ENCODE measurements at places on chromosomes 2 and 18.

DNA sequence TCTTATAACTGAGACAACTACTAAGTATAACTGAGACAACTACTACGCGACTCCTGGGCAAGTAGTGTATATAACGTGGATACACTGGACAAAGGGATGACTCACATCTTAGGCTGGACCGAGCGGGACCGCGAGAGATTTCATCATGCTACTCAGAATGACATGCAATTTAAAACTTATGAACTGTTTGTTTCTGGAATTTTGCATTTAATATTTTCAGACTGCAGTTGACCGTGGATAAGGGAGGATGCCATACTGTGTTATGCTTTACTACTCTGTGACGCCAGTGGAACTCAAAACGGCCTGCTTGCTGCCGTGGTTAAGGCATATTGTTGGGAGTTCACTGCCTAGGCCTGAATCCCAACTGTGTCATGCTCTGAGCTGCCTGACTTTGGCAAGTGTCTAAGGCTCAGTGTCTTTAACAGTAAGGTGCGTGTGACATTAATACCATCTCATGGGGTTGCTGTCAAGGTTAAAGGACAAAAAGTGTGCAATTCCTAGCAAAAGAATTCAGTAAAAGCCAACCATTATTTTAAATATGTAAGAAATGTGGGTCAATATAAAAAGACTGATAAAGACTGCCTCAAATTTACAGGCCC lies 64.6 kb downstream of the BMP10 start:
- DNase-seq = no peak

- no peak for DNase-seq
Measured at GRCh38 chr2:159926695-159927094, 128.7 kb upstream of the CD302 start.

DNA sequence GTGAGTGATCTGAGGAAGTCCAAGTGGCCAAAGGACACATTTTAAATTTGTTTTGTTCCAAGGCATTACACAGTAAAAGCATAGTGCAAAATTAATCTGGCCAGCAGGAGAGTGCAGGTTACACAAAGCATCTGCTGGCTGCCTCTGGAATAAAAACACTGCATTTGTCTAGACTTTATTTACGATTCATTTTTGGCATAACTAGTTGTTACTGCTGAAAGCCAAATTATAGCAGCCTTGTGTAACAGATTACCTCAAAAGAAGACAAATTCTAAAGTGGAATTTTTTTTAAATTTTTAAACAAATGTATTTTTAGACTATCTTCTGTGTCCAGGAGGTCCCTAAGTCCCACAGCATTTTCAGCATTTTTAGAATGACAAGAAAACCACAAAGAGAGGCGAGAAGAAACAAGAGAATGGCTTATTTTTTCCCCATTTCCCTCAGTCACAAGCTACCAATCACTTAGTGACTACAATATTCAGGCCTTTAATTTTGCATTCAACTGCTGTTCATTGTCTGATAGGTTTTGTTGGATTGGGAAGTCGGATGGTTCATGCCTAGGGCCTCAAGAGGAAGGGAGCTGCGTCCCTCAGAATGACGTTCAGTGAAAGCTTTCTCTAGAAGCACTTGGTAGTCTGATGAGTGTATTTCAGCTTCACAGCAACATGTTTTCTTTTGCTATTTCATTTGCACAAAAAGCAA lies 46.0 kb downstream of the TMEFF2 start:
- no peak for DNase-seq

GRCh38 chr2:16746833-16747232 lies 81.2 kb upstream of the CYRIA start:
- no peak for DNase-seq

GRCh38 chr2:229726643-229727042 lies 12.3 kb upstream of the DNER start:
- DNase-seq = no peak

GRCh38 chr18:50356036-50356945 lies 18.6 kb upstream of the SKA1 start:
- DNase-seq = peak; percentile 66

- DNase-seq = no peak
Measured at GRCh38 chr2:98821629-98822135, 90.8 kb upstream of the MGAT4A start.

DNA sequence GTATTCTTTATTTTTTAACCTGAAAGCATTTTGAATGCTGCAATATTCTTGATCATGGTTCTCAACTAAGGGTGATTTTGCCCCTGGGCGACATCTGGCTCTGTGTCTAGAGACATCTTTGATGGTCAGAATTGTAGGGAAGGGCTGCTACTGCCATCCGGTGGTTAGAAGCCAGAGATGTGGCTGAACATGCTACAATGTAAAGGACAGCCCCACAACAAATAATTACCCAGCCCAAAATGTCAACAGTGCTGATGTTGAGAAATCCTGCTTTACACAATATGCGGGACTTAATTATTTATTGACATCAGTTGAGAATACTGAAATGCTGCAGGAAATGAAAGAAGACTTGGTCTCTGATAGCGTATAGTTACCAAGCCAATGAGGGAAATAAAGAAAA lies 37.5 kb upstream of the SERPINB2 start:
- DNase-seq = peak; percentile 31

DNA sequence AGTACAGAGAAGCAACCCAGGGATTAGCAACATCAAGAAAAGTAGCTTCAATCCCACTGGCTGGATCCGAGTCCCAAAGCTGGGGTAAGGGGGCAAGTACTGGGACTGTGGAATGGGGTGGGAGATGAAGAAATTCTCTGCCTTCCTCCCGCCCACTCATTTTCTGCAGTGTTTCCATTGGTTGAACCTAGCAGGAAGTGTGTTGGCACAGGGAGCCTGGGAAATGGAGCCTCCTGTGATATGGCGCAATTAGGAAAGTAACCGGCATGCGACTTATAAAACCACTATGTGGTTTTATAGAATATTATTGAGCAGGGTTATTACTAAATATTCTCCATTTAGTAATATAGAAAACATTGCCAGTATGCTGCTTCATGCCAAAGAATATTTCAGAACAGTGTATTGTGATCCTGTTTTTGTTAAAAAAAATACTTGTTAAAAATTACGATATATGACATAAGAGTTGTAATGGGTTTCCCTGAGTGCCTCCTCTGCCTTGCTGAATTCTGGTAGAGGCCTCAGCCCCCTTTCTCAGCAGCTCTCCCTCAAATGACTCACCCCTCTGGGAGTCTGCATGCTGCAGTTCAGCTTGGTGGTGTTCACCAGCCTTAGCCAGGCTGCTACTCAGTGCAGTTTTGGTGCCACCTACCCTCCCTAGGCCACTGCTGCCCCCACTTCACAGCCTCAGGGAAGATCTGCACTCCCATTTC lies 60.5 kb downstream of the HK2 start:
- no peak for DNase-seq

- no peak for DNase-seq
Measured at GRCh38 chr18:75016025-75016717, 192.8 kb downstream of the PTGR3 start.

DNA sequence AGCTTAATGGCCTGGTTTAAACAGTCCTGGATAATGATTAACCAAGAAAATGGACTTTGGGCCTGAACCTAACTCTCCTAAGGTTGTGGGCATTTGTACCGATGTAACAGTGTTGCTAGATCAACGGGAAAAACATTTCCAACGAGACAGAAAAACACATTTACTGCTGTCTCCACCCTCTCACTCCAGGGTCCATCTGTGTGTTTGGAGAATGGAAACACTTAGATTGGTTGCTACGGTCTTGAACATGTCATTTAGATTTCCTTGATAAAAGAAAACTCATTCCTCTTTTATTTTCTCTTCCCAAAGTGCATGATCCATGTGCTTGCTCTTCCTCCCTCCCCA lies 88.0 kb downstream of the SOCS6 start:
- DNase-seq = no peak

DNA sequence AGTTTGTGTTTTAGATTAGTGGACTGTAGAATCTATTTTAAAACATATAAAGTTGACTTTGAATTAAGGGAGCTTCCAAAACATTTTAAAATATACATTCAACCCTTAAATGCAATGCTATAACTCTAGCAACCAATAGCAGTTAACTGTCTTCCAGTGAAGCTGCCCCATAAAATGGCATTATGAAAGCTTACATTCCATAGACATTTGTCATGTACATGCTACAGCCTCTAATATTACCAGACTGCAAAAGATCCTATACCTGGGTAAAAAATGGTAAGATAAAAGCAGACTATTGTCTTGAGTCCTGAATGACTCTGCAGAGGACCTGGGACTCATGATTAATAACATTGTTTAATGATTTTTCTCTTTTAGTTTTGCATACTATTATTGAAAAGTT lies 489.4 kb downstream of the LRP1B start:
- no peak for DNase-seq

DNA sequence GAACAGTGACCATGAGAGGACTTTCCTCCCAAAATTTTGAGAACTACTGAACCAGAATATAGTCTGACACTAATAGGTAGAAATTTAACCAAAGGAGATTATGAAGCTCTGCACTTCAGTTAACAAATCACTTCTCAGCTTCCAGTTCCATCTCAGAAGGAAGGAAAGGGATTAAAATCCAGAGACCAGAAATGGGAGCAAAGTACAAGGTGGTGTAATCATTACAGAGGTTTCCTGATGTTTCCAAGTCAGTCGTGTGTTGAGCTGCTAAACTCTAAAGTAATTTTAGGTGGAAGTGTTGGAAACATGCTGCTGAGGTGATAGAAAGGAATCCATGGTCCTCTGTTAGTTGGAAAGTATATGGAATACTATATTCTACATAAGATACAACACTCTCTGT lies 10.8 kb downstream of the TYMS start:
- DNase-seq = no peak

DNA sequence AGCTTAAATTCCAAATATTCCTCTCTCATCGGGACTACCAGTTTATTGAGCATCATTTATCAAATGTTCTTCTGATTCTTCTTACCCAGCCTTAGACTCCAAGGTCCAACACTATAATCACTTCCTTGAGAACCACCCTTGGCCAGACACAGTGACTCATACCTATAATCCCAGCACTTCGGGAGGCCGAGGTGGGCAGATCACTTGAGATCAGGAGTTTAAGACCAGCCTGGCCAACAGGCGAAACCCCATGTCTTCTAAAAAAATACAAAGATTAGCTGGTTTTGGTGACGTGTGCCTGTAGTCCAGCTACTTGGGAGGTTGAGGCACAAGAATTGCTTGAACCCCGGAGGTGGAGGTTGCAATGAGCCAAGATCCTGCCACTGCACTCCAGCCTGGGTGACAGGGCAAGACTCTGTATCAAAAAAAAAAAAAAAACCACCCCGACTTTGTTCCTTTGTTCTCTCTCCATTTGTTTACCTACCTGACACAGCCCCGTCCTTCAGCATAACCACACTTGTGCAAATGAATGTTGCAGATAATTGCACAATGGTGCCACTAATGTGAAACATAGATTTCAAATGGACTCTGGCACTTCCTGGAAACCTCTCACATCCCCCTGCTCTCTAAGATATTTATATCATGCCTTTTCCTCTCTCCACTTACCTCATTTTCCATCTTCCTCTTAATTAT lies 38.9 kb upstream of the LPIN2 start:
- no peak for DNase-seq

GRCh38 chr2:133177196-133177595 lies 391.1 kb downstream of the NCKAP5 start:
- no peak for DNase-seq

GRCh38 chr18:3266062-3266608 lies 4.2 kb downstream of the MYL12B start:
- no peak for DNase-seq

DNA sequence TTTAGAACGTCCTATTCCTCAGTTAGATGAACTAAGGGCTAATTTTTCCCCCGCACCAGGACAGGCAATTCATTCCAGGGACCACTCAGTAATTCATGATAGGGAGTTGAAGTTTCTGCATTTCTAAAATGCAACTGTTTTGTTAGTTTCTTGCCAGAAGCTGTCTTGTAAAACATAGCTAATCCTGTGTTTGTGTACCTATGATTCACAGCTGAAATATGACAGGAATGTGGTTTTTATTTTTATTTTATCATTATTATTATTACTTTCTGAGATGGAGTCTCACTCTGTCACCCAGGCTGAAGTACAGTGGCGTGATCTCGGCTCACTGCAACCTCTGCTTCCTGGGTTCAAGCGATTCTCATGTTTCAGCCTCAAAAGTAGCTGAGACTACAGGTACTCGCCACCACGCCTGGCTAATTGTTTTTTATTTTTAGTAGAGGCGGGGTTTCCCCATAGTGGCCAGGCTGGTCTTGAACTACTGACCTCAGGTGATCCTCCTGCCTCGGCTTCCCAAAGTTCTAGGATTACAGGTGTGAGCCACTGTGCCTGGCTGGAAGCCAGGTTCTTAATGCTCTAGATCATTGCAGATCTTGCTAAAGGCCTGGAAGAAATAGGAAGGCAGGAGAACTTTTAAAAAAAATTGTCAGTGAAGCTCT lies 154.8 kb upstream of the FHL2 start:
- no peak for DNase-seq

DNA sequence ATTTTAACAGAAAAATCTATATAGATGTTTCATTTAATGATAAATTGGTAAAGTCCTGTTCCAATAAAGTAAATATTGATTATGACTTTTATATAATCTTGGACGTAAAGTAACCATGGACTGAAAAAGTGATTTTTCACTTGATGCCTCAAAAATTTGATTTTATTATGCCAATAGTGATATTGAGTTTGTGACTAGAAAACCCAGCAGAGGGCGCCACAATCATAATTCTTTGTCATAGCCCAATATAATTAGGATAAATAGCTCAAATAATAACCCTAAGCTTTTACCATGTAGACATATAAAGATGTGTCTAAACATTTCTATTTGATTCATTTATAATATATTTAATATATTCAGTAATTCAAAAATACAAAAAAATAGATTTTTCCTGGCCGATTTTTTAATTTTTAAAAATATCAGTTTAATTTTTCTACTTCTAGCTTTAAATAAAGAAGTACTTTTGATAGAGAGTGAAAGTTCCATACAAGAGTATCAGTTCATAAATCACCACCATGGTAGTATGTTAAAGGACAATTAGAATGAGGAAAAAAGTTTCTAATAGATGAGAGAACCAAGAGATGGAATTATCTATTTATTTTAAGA lies 30.7 kb downstream of the CAMKMT start:
- peak; percentile 36 for DNase-seq

DNA sequence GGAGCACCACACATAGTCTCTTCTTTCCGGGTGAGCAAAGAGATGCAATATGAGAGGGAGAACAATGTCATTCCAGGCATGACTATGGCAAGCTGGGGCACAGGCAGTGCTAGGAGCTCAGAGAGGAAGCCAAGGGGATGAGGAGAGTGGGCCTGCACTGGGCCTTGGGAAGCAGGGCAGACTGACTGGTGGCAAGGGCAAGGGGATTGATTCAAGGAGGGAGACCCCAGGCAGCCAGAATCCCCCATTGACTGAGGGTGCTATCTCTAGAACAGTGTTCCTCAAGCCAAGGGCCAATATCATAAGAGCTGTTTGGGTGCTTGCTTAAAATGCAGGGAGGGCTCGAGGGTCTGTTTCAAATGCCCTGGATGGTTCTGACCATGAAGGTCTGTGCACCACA lies 36.1 kb downstream of the MARCO start:
- DNase-seq = no peak

Measured in activated CD4-positive, alpha-beta T cell treated with anti-CD3 and anti-CD28 coated beads, Interleukin-10, Interleukin-2, amounts not matched to agents 100 ng/mL and 50 ng/mL, durations not matched to agents 16 hours and 8 hours (primary cell).